ENCODE measurements at places on chromosomes 16 and 17. TPM values are rescaled to one million over a fixed set of nuclear protein-coding genes. Genes with fewer than 3 reads are reported as not detected.

The CCDC40 gene
- total RNA-seq, result 2.0 TPM

The DPH1 gene
- total RNA-seq, result 39.0 TPM

The KCNJ12 gene
- 0.15 TPM for total RNA-seq

The HOXB6 gene
- total RNA-seq, result 0.83 TPM

The MEIOC gene
- 0.66 TPM for total RNA-seq
